ENCODE measurements at places on chromosomes 5 and 9.

DNA sequence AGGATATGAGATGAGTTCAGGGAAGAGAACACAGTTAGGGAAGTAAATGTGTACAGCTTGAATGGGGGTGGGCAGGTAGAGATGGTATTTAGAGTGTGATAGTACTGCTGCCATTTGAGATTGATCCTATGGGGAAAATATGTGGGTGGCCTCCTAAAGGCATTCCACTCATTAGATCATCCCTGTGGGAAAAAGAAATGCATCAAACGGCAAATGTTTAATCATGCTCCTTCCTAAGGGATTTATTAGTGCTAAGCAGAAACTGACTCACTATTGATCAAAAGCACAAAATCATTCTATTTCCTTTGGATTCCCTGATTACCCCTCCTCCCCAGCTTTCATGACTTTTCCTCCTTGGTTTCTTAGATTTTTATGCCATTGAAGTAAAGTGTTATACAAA is 36.4 kb upstream of the SMC5 start:
- no peak for DNase-seq

DNA sequence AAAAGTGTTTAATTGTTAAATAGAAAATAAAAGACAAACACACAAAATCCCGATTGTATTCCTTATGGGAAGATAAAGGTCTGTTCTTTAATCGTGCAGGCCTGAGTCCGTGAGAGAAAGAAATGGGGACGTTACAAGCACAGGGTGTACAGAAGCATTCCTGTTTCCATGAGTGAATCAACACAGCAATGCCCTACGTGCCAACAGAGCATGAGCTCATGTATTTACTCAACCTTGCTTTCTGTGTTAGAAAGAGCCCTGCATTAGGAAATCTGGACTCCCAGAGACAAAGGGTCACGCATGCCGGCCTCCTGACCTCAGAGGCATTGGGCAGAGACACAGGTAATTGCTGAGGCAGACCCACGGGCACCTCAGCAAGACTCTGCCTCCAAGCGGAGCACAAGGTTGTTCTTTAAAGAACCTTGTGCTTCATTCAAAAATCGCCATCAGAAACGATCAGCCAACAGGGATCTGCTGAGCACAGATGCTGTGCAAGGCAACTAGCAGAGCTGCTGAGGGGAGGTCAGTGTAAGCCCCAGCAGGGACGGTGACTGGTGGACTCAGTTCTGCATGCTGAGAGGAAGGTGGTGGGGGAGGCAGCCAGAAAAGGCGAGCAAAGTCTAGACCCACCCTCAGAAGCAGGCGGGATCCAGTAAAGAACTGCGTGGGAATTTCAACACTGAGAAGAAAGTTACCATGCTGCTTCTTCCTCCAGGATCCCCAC is 101.0 kb downstream of the TLE1 start:
- no peak for DNase-seq

- DNase-seq: peak; percentile 34
Observed at GRCh38 chr9:3181049-3181953, 337.4 kb upstream of the PUM3 start.

- DNase-seq: no peak
Observed at GRCh38 chr5:3029396-3029795, 277.9 kb upstream of the IRX2 start.

GRCh38 chr5:83590966-83591365 is 119.4 kb downstream of the VCAN start:
- DNase-seq: no peak

DNA sequence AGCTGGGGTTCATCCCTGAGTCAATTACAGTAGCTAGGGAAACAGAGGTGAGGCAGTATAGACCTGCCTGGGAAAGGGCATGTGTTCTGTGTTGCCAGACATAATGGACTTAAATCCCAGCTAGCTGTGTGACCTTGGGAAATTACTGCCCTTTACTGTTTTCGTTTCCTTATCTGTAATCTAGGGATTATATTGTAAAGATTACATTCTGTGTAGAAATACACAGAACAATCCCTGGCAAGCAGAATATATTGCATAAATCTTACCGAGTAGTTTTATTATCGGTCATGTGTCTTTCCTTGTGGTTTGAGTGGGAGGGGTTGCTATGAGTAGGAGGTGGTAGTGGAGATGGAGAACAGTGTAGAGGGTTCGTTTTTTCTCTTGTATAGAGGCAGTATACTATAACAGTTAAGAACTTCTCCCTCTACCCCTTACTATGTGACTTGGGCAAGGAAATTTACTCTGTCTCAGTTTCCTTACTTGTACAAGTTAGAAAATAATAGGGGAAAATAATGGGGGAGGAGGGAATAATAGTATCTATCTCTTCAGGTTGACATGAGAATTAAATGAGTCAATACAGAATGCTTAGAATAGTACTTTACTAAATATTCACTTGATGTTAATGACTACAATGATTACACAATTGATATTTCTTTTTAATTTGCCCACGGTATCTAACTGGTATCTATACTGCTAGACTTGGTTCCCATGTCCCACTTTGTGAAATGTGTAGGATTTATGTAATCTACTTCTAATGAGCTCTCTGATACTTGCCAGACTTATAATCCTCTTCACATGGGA is 7.1 kb upstream of the DMXL1 start:
- peak; percentile 23 for DNase-seq

DNA sequence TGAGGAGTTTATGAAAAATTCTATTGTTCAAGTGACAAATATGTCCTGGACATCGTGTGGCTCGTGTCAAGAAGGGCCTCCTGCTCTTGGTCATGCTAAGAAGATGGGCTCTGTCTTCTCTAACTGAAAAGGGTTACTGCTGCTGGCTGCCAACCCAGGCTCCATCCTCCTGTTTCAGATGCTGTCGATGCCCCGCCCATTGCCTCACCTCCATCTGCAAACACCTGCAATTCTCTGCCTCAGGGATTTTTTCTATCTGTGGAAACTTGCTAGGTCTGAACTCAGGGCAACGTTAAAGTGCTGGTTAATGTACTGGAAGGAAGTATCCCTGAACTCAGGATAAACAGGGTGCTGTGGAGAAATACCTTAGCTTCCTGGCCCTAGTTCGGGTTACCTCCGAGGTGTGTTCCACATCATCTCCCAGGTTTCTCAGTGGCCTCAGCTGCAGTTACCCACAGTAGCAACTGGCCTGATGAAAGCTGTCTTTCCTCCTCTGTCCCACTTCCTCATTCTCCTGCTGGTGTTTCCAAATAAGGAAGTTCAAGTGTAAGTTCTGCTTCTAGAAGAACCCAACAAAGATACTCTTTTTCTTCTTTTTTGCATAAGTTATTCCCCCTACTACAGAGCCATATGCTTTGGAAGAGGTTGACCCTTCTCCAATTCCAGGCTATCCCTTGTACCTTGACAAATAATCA is 151.7 kb upstream of the SMIM23 start:
- no peak for DNase-seq

GRCh38 chr9:102569436-102569835 is 425.7 kb upstream of the CYLC2 start:
- no peak for DNase-seq

GRCh38 chr9:32644698-32645097 is 9.2 kb upstream of the TAF1L start:
- no peak for DNase-seq

- DNase-seq: no peak
Observed at GRCh38 chr9:122320413-122320881, 50.4 kb upstream of the PTGS1 start.

DNA sequence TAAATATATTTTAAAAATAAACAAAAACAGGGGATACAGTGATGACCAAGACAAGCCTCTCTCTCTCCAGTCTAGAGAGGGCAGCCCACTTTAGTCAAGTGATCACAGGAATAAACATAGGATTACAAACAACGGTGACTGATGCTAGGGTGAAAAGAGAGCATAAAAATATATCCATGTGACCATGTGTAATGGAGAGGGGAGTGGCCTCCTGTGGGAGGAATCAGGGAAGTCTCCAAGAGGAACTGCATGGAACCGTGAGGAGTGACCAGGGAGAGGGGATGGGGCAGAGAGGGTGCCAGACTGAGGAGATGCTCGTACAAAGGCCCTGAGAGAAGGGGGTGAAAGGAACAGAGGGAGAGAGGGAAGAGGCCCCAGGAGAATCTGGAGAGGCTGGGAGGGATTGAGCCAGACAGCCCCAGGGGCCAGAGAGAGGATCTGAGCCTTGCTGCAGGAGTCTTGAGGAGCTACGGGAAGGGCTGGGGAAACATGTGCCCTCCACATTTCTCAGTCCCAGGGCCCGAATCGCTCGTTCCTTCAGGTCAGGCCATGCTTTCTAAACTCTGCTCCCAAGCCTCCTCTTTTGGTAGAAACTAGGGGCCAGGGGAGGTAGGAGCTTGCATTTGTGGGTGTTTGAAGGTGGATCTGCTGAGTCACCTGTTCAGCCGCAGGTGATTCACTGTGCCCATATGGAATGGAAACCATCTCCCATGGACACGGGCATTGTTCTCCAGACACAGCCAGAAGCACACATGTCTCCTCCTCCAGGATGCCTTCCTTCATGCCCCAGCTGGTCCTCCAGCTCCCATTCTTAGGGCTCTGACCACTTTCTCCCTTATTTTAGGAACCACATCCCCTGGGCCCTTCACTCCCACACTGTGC is 63.8 kb downstream of the PAX5 start:
- DNase-seq: no peak

DNA sequence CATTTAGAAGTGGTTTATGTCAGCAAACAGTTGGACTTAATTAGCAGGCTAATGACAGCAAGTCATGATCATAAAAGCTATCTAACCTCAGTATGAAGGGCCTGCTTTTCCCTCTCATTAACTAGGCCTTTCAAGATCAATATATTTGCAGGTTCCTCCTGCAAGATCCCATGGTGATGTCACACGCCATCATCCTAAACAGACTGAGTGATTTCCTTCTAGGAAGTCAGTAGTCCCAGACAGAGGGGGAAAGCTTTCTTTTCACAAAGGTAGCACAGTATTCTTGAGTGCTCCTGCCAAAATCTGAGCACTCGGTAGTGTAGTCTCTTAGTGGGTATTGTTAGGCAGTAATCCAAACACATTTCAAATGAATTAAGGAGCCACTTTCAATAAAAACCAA is 52.5 kb downstream of the UIMC1 start:
- no peak for DNase-seq

DNA sequence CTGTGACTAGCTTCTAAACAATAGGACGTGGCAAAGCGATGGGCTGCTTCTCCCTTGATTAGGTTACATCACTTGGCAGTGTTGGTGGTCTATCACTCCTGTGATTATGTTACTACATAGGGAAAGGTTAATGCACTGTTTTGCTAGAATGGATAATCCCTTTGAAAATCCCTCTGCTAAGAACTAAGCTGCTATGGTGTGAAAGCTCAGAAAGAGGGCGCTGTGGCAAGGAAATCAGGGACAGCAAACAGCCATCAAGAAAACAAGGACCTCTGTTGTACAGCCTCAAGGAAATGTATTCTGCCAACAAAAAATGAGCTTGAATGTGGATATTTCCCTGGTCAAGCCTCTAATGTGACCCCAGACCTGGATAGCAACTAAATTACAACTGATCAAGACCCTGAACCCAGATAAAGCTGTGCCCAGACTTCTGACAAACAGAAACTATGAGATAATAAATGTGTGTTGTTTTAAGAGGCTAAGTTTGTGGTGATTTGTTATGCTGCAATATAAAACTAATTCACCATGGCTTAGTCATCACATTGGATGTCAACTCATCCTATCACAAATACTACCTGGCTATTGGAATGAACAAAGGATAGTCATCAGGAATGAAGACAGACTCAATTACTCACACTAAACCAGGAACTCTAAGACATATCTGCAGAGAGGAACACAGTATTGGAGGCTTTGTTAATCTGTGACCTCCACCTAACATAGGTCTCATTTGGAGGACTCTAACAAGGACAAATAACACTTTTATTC is 1215.9 kb downstream of the EFNA5 start:
- DNase-seq: no peak

GRCh38 chr5:72145348-72145747 is 38.1 kb downstream of the MAP1B start:
- no peak for DNase-seq

GRCh38 chr5:1011226-1011631 is 2.6 kb downstream of the NKD2 start:
- peak; percentile 43 for DNase-seq

GRCh38 chr5:95733107-95733665 is 2.0 kb downstream of the RHOBTB3 start:
- no peak for DNase-seq

GRCh38 chr5:56056875-56057274 is 62.1 kb upstream of the IL6ST start:
- DNase-seq: no peak

GRCh38 chr9:115642285-115642684 is 511.3 kb upstream of the PAPPA start:
- no peak for DNase-seq

- no peak for DNase-seq
Observed at GRCh38 chr5:104265531-104266140, 703.0 kb upstream of the NUDT12 start.

GRCh38 chr9:114184071-114184470 is 28.7 kb downstream of the COL27A1 start:
- no peak for DNase-seq

DNA sequence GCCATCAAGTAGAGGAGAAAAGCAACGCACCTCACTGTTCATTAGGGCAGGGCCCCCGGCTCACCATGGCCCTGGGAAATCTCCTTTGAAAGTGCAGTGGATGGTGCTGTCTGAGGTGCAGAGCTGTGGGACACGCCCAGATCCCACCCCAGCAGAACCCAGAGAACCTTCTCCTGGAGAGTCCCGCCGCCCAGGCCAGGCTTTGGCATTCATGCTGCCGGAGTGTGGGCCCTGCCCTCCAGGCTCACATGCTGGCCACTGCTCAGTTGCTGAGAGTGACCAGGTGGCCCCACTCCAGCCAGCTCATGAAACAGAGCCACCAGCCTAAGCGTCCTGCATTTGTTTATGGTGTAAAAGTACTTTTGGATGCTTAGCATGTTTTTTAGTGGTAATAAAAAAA is 23.8 kb upstream of the LRRC14B start:
- no peak for DNase-seq

DNA sequence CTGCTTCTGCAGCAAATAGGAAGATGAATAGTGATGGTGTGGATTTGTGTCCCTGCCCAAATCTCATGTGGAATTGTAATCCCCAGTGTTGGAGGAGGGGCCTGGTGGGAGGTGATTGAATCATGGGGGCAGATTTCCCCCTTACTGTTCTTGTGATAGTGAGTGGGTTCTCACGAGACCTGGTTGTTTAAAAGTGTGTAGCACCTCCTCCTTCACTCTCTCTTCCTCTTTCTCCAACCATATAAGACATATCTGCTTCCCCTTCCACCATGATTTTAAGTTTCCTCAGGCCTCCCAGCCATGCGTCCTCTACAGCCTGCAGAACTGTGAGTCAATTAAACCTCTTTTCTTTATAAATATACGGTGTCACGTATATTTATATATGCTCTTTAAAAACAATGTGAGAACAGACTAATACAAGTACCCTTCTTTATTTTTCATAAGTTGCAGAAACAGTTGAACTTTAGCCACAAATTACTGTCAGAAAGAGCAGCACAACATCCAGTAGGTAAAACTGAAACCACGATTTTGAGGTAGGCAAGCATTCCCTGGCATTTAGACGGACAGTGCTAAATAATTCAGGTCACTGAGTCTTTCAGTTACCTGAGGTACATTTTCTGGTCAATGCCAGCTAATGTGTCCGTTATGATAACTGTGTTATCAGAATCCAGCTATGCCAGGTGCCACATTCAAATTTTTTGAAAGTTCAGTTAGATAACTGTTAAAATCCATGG is 79.3 kb upstream of the SPEF2 start:
- DNase-seq: no peak
